Left ventricle myocardium superior (tissue), 1 donor: ENCODE measurements at places on chromosomes 11 and 22.

- DNase-seq = no peak
Observed at GRCh38 chr11:106917973-106918372, 100.3 kb downstream of the GUCY1A2 start.

DNA sequence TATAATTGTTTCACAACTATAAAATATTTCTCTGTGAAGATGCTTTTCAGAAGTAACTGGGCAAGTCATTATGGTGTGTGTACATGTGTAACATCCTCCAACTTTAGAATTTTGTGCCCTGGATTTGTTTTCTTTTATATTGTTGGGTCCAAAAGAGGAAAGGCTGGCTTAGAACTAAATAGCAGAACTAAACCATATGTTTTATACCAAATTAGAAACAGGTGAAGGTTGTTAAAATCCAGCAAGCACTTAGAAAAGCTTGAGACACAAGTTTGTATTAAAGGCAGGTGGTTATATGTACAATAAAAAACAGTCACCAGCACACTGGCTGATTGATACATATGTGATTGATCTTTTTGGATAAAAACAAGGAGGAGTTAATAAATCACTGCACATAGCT, 158.5 kb downstream of the WNT11 start:
- no peak for DNase-seq

- no peak for DNase-seq
Observed at GRCh38 chr11:3984896-3985295, 109.7 kb upstream of the RRM1 start.

GRCh38 chr11:8006349-8006977, 19.3 kb downstream of the EIF3F start:
- DNase-seq = no peak

- no peak for DNase-seq
Observed at GRCh38 chr11:99184146-99184545, 163.4 kb downstream of the CNTN5 start.

DNA sequence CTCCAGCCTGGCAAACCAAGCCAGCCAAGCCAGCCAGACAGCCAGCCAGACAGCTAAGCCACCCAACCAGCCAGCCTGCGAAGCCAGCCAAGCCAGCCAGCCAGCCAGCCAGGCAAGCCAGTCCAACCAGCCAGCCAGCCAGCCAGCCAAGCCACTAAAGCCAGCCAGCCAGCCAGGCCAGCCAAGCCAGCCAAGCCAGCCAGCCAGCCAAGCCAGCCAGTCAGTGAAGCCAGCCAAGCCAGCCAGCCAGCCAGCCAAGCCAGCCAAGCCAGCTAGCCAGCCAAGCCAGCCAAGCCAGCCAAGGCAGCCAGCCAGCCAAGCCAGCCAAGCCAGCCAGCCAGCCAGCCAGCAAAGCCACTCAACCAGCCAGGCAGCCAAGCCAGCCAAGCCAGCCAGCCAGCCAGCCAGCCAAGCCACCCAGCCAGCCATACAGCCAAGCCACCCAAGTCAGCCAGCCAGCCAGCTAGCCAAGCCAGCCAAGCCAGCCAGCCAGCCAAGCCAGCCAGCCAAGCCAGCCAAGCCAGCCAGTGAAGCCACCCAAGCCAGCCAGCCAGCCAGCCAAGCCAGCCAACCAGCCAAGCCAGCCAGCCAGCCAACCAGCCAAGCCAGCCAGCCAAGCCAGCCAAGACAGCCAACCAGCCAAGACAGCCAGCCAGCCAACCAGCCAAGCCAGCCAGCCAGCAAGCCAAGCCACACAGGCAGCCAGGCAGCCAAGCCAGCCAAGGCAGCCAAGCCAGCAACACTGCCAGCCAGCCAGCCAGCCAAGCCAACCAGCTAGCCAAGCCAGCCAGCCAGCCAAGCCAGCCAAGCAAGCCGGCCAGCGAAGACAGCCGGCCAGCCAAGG, 29.7 kb downstream of the CCT8L2 start:
- DNase-seq = no peak

GRCh38 chr11:44964526-44965209, 14.0 kb upstream of the TP53I11 start:
- DNase-seq = no peak

- DNase-seq = no peak
Observed at GRCh38 chr11:66115638-66116301, 45.7 kb downstream of the PACS1 start.

DNA sequence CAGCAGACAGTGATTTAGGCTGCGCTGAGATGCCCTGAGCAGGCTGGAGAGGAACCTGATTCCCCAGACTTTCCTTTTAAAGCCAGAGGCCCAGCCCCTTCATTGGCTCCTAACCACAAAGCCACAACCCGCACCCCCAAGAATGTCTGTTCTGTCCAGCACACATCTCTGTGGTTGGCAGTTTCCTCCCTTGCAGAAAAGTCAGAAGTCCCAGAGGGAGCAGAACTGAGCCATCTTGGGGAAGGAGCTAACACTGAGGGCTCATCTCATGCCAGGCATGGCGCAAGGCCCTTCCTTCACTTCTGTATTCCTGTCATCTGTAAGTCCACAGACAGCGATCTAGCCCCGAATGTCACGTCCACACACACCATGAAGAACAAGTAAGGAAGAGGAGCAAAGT, 97.1 kb upstream of the SYT13 start:
- no peak for DNase-seq

GRCh38 chr11:116701876-116702275, 70.9 kb downstream of the BUD13 start:
- no peak for DNase-seq

DNA sequence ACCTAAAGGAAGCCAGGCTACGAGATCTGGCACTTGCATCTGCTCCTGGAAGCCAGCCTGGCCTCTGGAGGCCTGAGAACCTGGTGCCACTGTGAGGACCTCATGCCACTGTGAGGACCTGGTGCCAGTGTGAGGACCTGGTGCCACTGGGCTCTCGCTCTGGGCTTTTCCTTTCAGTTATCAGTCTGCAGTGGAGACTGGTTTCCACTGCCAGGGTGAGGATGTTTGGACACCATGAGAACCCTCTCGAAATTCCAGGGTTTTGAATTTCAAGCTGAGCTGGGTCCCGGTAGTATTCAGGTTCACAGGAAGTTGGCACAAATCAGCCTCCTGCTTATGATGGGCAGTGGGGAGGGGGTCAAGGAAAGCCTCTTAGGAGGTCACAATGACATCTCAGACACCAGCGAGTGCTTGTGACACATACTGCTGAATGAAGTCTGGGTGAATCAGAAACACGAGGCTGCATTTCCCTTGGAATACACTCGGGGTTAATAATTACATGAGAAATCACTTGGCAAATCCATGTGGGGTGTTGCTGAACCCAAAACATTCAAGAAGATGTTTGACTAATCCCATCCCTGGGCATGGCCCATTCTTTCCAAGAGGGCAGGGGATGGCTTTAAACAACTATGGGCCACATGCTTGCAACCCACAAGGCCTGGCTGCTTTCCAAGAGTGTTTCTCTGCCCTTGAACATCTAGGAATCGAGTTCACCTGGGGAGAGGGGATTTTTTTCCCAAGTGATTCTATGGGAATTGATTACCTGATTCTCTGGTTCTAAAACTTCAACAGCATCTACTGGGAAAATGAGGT, 60.2 kb downstream of the LINC01488 start:
- no peak for DNase-seq

DNA sequence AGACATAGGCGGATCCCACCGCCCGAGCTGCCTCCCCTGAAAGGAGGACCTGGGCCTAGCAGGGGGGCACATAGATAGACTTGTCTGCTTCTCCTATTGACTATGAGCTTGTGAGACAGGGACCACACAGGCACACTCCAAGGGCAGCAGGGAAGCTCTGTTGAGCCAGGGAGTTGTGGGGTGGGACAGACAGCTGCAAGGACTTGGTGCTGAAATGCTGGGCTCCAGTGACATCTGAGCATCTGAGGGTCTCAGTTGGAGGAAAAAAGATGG, 53.4 kb upstream of the ANO1 start:
- DNase-seq = no peak

DNA sequence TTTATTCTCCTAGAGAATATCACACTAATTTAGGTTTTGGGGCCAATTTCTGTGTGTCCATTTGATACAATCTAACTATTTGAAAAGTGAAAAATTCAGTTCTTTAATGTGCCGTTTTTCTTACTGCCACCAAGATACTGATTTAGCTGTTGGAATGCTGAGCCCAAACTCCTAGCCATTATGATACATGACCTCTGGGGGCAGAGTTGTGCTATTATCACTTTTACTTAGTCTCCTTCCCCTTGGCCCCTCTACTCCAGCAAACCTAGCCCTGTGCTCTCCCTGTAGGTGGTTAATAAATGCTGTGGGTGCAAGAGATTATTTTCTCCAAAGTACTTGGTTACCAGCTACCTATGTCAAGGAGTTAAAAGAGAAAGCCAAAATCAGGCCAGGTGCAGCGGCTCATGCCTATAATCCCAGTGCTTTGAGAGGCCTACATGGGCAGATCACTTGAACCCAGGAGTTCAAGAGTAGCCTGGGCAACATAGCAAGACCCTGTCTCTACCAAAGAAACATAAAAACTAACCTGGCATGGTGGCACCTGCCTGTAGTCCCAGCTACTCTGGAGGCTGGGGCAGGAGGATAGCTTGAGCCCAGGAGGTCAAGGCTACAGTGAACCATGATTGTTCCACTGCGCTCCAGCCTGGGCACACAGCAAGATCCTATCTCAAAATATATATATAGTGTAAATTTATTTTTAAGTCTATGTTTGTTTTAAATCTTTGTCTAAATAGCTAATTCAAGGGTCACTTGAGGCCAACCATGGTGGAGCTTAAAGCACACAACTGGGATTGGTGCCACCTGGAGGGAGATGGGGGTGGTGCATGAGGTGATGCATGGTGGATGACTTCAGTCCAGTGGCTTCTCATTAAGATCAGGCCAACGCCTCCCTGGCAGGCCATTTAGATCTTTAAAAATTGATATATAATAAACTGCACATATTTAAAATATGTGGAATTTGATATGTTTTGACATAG, 193.2 kb upstream of the PLET1 start:
- DNase-seq = peak; percentile 46

GRCh38 chr11:70010774-70011173, 67.3 kb upstream of the ANO1 start:
- DNase-seq = no peak

- DNase-seq = no peak
Observed at GRCh38 chr11:81787584-81788049, 946.0 kb downstream of the FAM181B start.

DNA sequence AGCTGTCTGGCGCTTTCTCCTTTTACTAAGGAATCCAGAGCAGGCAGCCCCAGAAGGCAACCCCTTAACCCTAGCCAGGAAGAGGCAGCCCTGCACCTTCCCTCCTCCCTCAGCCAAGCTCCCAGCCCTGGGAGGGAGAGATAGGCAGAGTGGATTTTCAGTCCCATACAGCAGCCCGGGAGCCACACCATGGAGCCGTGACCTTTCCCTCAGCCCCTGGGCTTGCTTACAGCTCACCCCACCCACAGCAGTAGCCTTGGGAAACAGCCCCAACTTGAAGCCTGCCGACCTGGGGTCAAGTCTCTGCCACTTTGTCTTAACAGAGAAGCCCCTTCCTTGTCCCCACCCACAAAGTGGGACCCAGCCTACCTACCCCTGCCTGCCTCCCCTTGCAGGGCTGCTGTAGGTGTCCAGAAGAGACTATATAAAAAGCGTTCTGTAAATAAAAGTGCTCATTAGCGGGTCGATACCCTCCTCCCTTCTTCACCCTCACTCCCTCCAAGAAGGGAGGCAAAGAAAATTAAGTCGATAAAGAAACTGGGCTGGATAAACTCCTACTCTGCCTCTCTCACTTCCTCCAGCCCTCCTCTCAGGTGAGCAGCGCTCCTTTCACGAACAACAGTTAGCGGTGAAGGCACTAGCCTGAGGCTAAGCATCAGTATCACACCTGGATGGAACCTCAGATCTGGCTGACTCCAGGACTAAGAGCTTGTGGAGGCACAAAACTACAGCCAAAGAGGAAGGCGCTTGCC, 4.2 kb downstream of the TST start:
- no peak for DNase-seq

- peak; percentile 85 for DNase-seq
Observed at GRCh38 chr22:19970479-19971275, 29.1 kb upstream of the TXNRD2 start.

- DNase-seq = no peak
Observed at GRCh38 chr11:72232260-72233055, 7.9 kb downstream of the INPPL1 start.

DNA sequence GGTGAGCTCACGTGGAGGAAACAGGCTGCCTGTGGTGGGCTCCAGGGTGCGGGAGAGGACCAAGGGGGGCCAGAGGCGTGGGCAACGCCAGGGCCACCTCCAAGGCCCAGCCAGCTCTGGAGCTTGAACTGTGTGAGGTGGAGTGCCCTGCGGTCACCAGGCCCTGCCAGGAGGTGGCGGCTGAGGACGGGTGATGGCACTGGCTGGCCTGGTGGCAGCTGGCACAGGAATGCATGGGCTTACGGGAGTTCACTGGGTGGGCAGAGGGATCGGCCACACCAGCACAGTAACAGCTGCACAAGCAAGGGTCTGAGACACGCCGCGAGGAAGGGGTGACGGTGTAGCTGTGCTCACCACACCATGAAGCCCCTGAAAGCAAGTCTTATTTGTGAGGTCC, 15.8 kb downstream of the TOLLIP start:
- peak; percentile 31 for DNase-seq

DNA sequence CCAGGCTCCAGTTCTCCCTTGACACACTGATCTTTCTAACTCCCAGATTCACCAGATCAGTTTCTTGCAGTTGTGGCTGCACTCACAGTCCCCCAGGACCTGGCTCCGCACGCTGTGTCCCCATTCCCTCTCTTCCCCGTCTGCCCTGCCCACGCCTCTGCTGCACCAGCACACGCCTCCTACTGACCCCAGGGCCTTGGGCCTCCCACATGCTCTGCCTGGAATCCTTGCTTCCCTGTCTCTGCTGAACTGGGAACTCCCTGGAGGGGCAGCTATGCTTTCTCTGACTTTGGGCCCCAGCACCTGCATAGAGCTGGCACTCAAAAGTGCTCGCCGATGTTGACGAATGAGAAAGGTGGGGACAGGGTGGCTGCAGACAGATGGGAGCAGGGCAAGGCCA, 68.9 kb downstream of the MYO7A start:
- DNase-seq = no peak

DNA sequence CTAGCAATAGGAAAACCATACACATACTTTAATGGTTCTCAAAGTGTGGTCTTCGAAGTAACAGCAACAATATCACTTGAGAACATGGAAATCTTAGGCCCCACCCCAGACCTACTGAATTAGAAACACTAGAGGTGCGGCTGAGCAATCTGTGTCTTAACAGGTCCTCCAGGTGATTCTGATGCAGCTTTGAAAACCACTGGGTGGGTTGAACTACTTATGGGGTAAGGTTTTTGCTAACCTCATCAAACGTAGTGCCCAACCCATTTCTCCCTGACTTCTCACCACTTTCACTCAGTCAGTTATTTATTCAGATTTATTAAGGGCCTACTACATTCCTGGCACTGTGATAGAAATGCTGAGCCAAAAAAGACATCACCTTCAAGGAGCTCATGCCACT, 3.7 kb downstream of the MPZL2 start:
- DNase-seq = no peak

DNA sequence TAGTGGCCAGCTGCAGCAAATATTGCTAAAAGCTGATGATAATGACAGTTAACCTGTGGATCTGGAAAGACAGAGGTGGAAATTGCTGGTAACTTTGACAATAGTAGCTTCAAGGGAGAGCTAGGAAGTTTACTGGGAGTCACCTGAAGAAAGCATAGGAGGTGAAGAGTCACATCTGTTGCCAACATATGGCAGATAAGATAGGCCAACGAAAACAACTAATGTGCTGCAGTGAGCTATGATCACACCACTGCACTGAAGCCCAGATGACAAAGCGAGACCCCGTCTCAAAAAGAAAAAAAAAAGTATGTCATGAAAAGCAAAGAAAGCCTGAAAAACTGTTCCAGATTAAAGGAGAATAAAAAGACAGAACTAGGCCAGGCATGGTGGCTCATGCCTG, 4.3 kb upstream of the PRDM10 start:
- no peak for DNase-seq

- no peak for DNase-seq
Observed at GRCh38 chr11:134678744-134679143, 266.7 kb upstream of the B3GAT1 start.
